Cortex of kidney (tissue), 1 donor: ENCODE measurements at places on chromosomes 3 and 15.

DNA sequence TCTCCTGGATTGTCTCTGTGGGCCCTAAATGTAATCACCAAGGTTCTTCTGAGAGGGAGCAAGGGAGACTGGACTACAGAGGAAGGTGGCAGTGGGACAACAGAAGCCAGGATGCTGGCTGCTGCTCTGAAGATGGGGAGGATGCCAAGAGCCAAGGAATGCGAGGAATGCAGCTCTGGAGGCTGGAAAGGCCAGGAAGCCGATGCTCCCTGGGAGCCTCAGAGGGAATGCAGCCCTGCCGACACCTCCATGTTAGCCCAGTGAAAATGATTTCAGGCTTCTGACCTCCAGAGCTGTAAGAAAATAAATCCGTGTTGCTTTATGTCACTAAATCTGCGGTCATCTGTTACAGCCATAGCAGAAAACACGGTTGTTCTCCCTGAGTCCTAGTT, 44.1 kb downstream of the UMPS start:
- no peak for DNase-seq

DNA sequence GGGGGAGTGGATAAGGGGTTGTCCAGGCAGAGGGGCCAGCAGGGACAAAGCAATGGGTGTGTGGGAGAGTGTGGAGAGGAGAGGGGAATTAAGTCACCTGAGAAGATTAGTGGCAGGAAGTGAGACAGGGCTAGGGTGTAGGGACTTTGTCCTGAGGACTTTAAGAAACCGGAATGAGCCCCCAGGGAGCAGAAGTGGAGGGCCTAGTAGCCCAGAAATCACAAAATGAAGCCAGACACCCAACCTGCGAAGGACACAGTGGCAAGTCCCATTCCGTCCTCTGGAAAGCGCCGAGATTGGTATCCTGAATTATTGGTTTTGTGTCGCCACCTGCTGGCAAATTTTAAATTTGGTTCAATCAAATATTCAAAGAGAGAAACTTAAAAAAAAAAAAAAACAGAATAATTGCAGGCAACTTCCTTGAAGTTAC, 78.0 kb upstream of the SLC25A36 start:
- DNase-seq: no peak

GRCh38 chr3:109803274-109803673, 465.9 kb upstream of the DPPA4 start:
- DNase-seq: no peak

- DNase-seq: no peak
Measured at GRCh38 chr3:180320631-180321030, 281.3 kb upstream of the TTC14 start.

DNA sequence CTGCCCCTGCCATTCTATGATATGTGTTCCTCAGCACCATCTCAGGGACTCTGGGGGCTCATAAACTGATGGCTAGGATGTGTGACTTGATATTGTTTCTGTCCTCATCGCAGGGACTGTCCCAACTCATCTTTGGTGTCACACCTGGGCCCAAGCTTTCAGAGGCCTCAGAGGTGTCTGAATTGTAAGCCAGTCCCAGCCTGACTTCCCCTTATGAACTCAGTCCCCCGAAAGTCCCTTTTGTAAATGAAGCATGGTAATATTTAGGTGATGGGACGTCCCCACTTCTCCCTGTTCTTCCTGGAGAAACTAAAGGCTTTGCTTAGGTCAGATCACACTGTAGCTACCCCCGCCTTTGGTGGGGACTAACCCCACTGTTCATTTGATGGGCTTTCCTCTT, 142.4 kb upstream of the TLE3 start:
- no peak for DNase-seq
